Activated CD4-positive, alpha-beta T cell treated with anti-CD3 and anti-CD28 coated beads, Interleukin-2, amount 50 U/mL, for 1 hour (primary cell): ENCODE measurements at places on chromosomes 7 and 10.

GRCh38 chr10:13801907-13802288 is 215.1 kb downstream of the PRPF18 start:
- DNase-seq: no peak

DNA sequence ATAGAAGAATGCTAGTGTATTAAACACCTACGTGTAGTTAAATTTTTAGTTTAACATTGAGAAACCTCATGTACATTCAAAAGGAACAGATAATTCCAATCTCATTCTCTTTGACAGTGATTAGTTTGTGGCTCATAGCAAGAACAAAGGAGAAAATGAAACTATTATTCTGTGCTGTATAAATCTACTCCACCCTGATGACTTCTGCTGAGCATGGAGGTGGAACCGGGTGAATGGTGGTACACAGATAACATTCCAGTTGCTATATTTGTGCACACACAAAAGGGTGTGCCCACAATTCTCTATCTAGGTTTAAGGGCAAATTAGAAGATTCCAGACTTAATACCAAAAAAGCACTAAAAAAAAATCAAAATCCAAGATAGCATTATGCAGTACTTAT is 17.0 kb upstream of the RALA start:
- DNase-seq: no peak

DNA sequence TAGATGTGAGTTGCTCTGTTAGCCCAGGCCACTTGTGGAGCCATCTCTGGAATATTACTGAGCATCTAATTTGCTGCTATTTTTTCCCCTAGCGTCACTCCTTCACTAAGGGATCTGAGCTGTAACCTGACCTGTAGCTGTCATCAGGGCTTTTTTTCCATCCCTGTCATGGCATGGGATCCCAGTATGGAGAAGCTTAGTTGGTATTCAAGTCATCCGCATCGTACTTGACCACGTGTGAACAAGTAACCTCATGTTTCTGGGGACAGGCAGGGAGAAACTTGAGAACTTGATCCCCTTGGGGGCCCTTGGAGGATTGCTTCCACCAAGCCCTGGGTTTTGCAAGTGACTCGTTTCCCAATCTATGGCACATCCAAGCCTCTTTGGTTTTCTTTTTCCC is 474.4 kb upstream of the GALNT17 start:
- DNase-seq: no peak

DNA sequence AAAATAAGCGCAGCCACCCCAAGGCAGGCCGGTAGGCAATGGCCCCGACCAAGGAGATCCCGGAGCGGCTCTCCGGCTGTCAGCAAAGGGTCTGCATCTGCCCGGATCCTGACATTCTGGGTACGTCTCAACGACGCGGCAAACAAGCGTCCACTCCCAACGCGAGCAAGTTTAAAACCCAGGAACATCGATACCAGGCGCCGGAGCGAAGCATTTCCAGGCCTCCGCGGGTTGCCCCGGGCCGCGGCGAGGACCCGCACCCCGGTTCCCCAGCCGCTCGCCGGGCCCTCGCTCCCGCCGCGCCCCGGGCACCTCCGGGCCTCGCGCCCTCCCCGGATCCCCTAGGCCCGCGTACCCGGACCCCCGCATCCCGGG is 453 bp downstream of the URGCP start:
- DNase-seq: peak; percentile 18

DNA sequence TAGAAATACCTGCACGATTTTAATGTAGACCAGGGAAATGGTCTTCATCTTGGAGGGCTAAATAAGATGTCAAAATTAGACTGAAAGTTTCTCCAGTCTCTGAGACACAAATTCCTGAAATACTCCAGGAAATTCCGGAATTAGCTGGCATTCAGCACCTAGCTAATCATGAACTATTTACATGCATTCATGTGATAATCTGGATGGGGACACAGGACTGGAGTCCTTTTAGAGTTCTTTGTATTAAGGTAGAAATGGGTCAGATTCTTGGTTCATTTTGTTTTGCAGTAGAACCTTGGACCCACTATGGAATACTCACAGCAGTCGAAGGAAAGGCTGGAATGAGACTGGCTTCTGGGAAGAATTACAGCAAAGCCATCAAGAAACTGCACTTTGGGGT is 65.3 kb upstream of the MDFIC start:
- DNase-seq: no peak

DNA sequence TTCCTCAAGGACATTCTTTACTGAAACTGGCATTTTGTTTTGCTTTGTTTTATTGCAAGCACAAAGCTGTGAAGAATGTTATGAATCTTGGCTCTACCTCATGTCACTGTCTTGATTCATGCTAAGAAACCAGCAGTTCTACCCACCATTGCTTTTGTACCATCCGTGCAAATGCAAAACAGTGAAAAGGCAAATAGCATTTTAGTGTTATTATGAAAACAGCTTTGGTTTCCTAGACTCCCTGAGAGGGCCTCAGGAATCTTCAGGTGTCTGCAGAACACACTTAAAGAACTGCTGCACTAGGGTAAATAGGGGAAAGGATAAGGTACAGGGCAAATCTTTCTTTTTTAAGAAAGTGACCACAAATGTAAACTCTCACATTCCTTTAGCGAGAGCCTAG is 318.9 kb downstream of the AHR start:
- no peak for DNase-seq

GRCh38 chr7:143447466-143447865 is 4.2 kb downstream of the TAS2R60 start:
- no peak for DNase-seq

- DNase-seq: no peak
Measured at GRCh38 chr10:31134311-31134952, 102.8 kb upstream of the ZNF438 start.

GRCh38 chr7:123939784-123940183 is 14.7 kb downstream of the SPAM1 start:
- no peak for DNase-seq

DNA sequence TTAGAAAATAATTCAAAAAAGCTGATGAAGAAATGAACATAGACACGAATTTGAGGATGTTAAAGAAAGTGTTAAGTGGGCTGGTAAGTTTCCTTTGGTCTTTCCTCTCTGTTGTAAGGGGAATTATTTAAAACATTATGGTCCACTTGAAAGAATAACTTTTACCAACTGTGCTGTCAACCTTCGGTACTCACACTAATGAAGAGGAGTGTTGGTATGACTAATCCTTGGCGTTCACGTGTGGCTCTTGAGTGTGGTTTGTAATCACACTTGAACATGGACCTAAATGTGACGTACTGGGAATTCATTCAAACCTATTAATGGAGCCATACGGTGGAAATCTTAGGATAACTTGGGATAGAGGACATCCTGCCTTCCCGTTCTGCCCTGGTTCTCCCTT is 41.3 kb downstream of the TBXAS1 start:
- no peak for DNase-seq

GRCh38 chr7:66267249-66267648 is 62.1 kb downstream of the TPST1 start:
- no peak for DNase-seq

- DNase-seq: no peak
Measured at GRCh38 chr7:112411186-112411795, 39.0 kb upstream of the IFRD1 start.

DNA sequence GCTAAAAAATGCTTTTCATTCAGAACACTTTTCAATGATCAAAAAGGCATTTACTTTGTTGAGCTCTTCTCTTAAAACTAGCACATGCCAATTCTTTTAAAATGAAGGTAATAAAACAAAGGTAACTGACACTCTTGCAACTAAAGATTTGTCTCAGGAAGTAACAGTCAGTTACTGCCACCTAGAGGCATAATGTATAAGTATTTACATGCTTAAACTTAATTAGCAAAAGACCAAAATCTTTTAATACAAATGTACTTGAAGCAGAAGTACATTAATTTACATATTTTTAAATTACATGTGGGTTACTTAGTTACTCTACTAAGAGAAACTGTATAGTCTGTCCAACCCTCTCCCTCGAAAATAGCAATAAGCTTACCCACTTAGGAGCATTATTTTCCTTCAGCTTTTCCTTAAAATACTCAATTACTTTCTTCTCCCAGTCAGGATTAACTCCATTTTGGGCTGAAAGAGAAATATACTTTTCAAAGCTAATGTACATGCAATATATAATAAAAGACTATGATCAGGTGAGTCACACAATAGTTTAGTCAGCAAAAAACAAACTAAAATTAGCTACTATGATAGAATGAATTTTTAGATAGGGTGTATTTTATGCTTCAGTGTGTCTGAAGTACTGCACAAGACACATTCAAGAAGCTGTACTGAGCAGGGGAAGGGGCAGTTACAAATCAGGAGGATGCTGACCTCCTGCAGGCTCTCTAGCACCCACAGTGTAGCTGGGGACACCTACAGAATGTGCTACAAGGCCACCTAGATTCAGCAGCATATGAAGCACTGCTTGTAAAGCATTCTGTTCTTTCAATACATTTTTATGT is 13.0 kb downstream of the MCMBP start:
- no peak for DNase-seq

- DNase-seq: no peak
Measured at GRCh38 chr7:159151231-159151630, 6.6 kb upstream of the VIPR2 start.

DNA sequence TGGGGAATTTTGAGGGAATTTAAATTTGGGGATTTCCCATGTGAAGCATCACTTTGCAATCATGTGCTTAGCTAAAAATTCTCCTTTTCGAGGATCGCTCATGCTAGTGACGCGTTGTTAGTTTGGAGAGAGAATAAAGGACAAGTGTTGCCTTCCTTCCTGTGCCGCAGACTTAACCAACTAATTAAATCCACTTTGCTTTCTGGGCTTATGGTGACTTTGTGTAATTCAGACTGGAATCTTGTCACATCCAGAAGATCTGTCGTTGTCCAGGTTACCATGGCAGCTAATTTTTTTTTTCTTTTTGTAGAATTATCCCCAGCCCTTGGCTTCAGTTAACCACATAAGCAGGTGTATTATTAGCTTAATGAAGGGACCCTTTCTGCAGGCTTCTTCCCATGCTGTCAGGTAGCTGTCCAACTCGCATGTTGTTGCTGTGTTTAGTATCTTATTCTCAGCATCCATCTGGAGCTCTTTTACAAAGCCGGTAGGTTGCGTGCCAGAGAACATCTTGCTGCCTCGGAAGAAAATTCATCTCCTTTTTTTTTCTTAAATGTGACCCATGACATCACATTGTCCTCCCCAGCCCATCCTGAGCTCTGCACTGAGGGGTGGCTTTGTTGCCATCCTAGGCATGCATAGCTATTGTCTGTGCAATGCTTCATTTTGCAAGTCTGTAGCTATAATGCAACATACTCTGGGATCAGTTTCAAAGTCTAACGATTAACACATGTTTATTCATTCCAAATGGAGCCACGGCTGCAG is 47.2 kb upstream of the NRP1 start:
- DNase-seq: no peak

GRCh38 chr7:26292768-26293560 is 1.3 kb downstream of the SNX10 start:
- DNase-seq: no peak

DNA sequence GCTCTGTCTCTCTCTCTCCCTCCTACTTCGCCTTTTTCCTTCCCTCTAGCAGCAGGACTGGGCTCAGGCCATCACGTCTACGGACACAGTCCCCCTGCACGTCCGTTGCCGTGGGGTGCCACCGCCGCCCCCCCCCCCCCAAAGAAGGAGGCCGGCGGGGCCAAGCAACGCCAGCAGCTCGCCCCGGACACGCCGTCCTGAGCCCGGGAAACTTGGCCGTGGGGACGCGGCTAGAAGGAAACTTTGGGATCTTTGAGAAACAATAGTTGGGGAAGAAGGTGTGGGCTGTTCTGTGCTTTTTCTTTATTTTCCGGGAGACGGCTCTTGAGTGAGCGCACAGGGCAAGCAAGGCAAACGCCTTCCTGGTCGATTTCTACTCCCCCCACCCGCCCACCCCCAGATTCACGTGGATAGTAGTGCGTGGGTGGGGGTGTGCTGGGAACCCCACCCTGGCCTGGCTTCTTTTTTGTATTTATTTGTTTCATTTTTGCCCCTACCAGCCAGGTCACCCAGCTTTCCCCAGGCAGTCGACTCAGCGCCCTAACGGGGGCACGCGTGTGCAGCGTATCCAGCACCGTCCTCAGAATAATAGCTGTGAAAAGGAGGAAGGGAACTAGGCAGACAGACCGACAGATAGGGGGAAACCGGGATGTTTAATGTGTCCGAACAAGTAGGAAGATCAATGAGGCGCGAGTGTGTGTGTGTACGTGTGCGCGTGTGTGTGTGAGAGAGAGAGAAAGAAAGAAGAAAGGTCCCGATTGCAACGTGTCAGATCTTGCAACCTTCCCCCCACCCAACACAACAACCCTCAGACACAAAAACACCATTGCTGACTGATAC is 1.4 kb downstream of the MXI1 start:
- peak; percentile 42 for DNase-seq

DNA sequence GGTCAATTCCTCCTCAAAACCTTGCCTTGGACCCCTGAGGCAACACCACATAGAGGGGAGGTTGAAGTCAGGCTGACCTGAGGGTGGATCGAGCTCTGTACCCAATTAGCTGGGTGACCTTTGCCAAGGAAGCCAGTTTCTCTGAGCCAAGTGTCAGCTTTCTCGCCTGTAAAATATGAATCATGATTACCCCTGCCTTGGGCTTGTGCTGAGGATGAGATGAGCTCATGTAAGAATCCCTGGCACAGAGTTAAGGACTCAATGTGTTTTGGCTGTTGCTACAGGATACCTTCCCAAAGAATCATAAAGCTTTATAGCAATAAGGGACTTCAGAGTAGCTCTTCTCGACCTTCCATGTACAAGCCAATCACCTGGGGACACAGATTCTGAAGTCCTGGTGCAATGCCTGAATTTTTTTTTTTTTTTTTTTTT is 43.5 kb upstream of the CACUL1 start:
- no peak for DNase-seq

DNA sequence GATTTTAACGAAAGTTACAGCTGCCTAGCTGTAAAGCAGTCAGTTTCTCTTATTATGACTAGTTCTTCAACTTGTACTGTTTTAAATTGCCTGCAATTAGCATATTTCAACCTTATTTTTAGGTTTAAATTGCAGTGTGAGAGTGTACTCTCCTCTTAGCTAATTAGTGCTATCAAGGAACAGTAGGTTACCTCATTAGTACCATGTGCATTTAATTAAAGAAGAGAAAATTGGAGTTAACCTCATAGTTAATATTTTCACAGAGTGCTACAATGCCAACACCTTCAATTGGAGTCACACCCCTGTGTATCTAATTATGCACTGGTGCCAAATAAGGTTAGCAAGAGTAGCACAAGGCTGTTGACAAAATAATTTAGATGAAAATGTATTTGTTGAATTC is 154.6 kb downstream of the FOXP2 start:
- no peak for DNase-seq

DNA sequence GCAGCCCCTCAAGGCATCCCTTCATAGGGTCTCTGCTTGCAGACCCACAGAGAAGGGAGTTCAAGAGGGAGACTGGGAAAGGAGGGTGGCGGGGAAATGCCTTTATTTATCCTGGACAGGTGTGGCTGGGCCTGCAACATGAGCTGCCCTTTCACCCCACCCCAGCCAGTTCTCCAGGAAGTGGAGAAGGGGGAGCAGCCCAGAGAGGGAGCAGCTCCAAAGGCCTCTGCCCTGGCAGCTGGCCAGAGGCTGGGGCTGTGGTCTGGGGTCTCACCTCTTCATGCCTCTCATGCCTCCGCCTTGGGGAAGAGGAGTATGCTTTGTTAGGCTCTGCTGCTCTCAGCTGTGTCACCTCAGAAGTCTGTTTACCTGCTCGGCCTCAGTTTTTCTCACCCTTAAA is 3.1 kb downstream of the LDB3 start:
- DNase-seq: no peak
